ENCODE measurements at places on chromosomes 1 and 21. TPM values are rescaled to one million over a fixed set of nuclear protein-coding genes. Genes with fewer than 3 reads are reported as not detected.

Gene CASZ1
- under 0.01 TPM for total RNA-seq

Gene GOLT1A
- not detected for total RNA-seq

Gene FCGR3A
- not detected for total RNA-seq

Gene LINGO4
- total RNA-seq = not detected

Gene UQCRHL
- 15.3 TPM for total RNA-seq

Gene LTN1
- total RNA-seq = 18.4 TPM

Gene OR2L8
- total RNA-seq = not detected

Gene SELENBP1
- 123 TPM for total RNA-seq

Gene KCND3
- under 0.01 TPM for total RNA-seq

Gene SMIM1
- total RNA-seq = 4.1 TPM

Gene GLUL
- total RNA-seq = 437 TPM

Gene NBPF4
- not detected for total RNA-seq

Gene KMO
- total RNA-seq = not detected

Gene PGBD5
- total RNA-seq = 2.2 TPM

Gene CFAP74
- not detected for total RNA-seq

Gene PLEKHN1
- total RNA-seq = 0.63 TPM

Gene GBP5
- 0.16 TPM for total RNA-seq

Gene CRYAA
- not detected for total RNA-seq

Gene HHIPL2
- total RNA-seq = 2.1 TPM

Gene F13B
- total RNA-seq = not detected

Gene TOMM40L
- total RNA-seq = 10.9 TPM

Gene RNF187
- total RNA-seq = 55.0 TPM

Gene RBM8A
- total RNA-seq = 98.9 TPM

Gene PTAFR
- under 0.01 TPM for total RNA-seq

Gene GCLM
- total RNA-seq = 17.9 TPM

Gene ADAMTS5
- total RNA-seq = 5.4 TPM

Gene RPE65
- total RNA-seq = not detected

Gene FMOD
- 3.6 TPM for total RNA-seq

Gene KCNJ9
- 0.09 TPM for total RNA-seq

Gene SPRR2F
- total RNA-seq = not detected
